ENCODE measurements at places on chromosomes 16 and 17.

- DNase-seq = no peak
Measured at GRCh38 chr17:63349478-63350000, 96.6 kb downstream of the CYB561 start.

GRCh38 chr16:63703612-63704011 is 1418.3 kb downstream of the CDH11 start:
- no peak for DNase-seq

- DNase-seq = peak; percentile 72
Measured at GRCh38 chr17:38918129-38918913, 7.1 kb upstream of the LASP1NB start.

GRCh38 chr17:7842380-7843256 is 8.6 kb downstream of the KDM6B start:
- peak; percentile 58 for DNase-seq

- no peak for DNase-seq
Measured at GRCh38 chr17:4872786-4873185, 26.6 kb upstream of the C17orf107 start.
